Activated CD4-positive, alpha-beta memory T cell treated with anti-CD3 and anti-CD28 coated beads for 36 hours (primary cell): ENCODE measurements at places on chromosomes 3 and 15.

DNA sequence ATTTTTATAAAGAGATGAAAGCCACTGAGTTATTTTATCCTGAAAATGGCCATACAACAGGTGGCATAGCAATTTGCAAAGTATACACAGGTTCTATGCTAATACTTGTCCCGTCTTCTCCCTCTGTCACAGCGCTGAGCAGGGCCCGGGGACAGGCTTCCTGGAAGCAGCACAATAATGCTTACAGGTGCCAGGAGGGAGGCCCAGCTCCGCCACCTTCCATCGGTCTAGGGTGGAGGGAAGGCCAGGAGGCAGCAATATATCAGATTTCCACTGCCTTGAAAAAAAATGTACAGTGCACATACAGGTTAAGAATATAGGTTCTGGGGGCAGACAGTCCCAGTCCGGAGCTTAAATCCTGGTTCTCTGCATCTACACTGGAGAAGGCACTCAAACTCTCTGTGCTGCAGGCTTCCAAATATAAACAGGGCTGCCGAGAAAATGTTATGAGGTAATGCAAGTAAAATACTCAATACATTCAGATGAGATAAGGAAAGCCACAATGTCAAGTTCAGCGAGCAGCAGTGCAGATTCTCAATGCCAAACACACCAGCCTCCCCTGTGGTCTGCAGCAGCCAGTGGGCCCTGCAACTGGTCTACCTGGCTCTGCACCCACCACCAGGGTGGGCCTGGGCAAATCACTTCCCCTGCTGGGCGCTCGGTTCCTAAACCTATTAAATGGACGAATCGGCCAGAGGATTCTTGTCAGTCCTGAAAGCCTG, 189.6 kb downstream of the XXYLT1 start:
- no peak for DNase-seq

GRCh38 chr15:79431636-79432344, at the start of gene MINAR1:
MINAR1 (plus strand) TSS chr15:79432336; CDS start chr15:79456148, 23,812 bp downstream.
- no peak for DNase-seq

DNA sequence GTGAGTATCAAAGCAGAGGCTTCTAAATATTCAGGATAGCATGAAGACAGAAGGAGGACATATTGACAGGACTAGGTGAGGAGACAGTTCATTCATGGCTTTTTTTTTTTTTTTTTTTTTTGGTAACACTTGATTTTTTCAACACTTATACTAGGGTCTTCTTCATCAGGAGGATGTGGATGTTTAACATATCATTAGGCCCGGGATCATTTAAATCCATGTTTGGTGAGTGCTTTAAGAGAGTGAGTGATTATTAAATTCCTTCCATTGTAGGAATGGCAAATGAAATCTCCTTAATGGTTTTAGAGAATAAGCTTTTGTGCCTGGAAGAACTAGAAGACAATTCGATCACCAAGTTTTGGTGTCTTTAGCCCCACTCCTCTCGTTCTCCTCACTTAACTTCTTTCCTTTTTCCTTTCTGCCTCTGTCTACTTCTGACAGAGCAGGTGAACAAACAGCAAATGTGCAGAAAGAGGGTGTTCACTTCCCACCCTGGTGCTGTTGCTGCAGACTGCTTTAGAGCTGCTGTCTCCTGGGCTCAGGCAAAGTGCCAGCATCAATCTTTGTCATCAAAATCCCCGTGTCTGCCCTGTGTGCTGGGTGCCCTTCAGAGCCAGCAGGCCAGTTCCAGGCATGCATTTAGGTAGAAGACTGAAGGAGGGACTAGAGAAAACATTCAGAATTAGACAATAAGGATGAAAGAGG, 35.6 kb upstream of the RAB11A start:
- peak; percentile 69 for DNase-seq

GRCh38 chr3:188978421-188979171, 193.2 kb upstream of the TPRG1 start:
- DNase-seq = no peak

GRCh38 chr3:194136519-194137007, 615 bp downstream of the HES1 start:
- DNase-seq = no peak

- DNase-seq = no peak
Observed at GRCh38 chr15:69974321-69974720, 123.4 kb downstream of the TLE3 start.

DNA sequence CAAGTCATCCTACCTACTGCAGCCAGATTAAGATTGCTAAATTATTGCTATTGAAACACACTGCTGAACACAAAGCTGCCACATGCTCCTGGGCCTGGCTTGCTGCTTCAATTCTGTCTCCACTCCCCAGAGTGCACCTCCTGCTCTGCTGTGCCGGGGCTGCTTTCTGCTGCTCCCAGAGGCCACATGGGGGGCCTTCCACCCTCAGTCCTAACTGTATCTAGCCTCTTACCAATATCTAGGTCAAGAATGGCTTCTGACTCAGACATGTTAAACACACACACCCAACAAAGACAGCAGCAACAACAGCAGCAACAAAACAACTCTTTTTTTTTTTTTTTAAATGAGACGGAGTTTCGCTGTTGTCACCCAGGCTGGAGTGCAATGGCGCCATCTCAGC, 33.0 kb downstream of the MYZAP start:
- no peak for DNase-seq

DNA sequence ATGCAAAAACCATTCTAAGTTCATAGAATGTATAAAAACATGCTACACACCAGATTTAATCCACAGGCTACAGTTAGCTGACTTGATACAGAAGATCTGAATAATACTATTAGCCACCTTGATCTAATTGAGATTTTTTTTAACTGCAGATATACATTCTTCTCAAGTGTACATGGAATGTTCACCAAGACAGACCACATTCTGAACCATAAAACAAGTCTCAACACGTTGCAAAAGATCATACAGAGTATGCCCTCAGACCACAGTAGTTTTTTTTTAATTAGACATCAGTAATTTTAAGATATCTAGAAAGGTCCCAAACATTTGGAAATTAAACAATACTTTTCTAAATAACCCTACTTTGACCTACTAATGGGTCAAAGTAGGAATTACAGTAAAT, 83.3 kb downstream of the FGF7 start:
- DNase-seq = no peak

DNA sequence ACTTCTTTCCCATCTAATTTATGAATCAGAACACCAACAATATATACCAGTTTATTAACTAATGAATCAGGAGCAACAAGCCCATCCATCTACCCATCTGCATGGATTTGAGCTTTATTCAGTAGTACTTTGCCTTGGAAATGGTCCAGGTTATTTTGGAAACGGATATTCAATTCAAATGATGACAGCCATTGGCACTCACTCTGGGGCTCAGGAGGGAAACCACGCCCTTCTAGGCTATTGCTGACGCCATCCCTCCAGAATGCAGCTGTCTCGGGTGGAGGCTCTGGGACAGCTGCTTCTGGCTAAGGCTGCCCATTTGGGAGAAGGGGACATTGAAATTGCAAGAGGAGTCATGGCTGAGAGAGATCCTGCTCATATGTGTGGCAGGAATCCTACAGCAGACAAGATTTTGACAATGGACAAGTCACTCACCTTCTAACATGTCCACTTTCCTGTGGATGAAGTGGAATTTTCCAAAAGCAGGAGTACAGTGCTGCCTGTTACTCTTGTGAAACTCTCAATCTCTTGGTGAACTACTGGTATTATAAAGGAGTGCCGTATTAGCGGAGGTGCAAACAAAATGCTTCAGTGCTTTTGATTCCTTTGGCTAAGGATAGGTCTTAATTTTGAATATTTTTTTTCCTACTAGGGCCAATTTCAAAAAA, 29.3 kb upstream of the TRAK1 start:
- no peak for DNase-seq

GRCh38 chr3:49701388-49702077, 12.2 kb downstream of the RNF123 start:
- no peak for DNase-seq

DNA sequence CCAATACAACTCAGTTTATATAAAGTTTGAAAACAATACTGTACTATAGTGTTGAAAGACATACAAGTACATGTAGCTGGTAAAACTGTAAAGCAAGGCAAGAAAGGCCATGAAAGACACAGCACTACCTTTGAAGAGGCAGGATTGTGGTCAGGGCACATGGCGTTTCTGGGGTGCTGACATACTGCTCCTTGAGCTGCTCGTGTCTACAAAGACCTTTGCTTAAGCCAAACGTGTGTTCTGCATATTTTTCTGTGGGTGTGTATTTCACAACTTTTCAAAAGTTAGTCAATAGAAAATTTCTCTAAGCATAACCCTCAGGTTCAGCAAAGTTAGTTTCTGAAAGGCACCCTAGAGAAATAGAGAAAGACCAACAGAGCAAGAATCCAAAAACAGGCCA, 14.1 kb upstream of the TOPAZ1 start:
- DNase-seq = no peak

- DNase-seq = no peak
Observed at GRCh38 chr3:59074764-59075163, 24.9 kb upstream of the CFAP20DC start.

DNA sequence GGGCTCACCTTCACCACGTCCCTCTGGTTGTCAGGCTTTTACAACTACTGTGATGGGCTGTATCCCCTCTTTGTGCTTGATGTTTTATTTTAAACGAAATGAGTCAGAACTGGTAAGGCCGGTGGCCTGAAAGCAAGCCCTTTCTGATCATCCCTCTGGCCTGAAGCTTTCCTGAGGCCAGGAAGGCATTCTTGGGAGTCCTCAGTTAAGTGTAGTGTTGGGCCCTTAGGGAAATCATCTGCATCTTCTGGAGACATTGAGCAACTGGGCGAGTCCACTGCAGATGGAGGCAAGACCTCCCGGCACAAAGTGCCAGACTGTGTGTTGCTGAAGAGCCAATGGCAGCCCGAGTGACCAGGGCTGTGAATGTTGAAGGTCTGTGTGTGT, 33.0 kb upstream of the AMOTL2 start:
- DNase-seq = no peak

- DNase-seq = no peak
Observed at GRCh38 chr3:66497985-66498671, 2.7 kb downstream of the LRIG1 start.

- no peak for DNase-seq
Observed at GRCh38 chr3:54257125-54257720, 134.9 kb downstream of the CACNA2D3 start.

DNA sequence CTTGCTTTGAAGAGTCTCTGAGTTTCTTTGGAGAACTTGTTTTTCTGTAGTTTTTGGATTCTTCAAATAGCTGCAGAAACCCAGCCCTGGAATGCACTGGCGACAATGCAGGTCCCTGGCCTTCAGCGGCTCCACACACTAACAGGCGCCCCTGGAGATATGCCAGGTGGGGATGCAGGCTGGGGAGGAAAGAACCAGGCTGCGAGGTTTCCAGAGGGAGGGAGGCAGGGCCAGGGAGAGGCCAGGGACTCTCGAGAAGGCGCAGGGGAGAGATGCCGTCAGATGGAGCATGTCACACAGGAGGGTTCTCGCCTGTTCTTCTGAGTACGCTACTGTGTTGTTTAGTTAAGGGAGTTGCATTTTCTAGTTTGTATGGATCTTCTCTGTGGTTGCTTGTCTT, 283.1 kb downstream of the GABRG3 start:
- DNase-seq = no peak

GRCh38 chr3:62749657-62750056, 125.6 kb downstream of the CADPS start:
- no peak for DNase-seq

- DNase-seq = no peak
Observed at GRCh38 chr3:130963444-130963843, 63.2 kb downstream of the ASTE1 start.

DNA sequence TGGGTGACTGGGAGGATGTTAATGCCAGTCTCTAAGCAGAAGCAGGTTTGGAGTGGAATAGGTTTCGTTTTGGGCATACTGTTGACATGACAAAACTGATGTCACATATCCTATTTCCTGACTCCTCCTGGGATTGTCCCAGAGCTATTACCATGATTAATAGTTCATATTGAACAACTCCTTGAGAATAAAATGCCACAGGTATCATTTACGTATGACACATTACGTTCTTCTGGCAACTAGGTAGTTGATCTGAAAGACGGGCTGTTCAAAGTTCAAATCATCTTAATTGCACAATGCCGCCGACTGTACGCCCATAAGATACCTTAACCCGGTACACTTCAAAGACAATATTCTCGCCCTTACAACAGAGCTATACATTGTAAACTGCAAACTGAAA, 1.4 kb upstream of the RAB5A start:
- no peak for DNase-seq

- DNase-seq = no peak
Observed at GRCh38 chr15:57922776-57923175, 142.7 kb downstream of the ALDH1A2 start.

GRCh38 chr3:145849115-145849514, 311.9 kb downstream of the PLOD2 start:
- DNase-seq = no peak

DNA sequence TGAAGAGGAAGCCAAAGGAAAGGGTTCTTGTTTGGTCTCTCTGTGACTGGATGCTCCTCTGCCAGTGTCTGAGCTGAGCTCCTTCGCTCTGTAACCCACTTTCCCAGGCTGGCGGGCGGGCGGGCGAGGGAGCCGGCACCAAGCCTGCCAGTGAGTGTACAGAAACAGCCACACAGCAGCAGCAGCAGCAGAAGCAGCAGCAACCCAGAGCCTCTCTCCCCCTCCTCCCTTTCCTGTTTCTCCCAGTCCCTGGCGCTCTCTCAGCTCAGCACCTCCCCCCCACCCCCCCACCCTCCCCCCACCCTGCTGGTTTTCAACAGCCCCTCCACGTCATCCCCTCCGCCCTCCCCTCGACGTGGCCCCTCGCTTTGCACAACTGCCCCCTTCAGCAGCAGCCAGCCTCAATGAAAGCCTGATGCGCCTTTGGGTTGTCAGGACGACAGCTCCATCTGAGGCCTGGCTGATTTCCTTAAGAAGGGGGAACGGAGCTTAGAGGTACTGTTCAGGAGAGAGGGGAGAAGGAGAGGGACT, at the start of gene LSAMP:
LSAMP (minus strand) TSS at position 177 of the 531 bp plus-strand sequence.
- DNase-seq = no peak

GRCh38 chr15:25863968-25864580, 947 bp upstream of the ATP10A start:
- DNase-seq = no peak

GRCh38 chr15:60889006-60889405, 340.1 kb downstream of the RORA start:
- DNase-seq = no peak

GRCh38 chr3:122694966-122695365, 14.3 kb downstream of the PARP14 start:
- DNase-seq = no peak
